GM10248 (cell line): ENCODE measurements at places on chromosomes 1 and 21.

DNA sequence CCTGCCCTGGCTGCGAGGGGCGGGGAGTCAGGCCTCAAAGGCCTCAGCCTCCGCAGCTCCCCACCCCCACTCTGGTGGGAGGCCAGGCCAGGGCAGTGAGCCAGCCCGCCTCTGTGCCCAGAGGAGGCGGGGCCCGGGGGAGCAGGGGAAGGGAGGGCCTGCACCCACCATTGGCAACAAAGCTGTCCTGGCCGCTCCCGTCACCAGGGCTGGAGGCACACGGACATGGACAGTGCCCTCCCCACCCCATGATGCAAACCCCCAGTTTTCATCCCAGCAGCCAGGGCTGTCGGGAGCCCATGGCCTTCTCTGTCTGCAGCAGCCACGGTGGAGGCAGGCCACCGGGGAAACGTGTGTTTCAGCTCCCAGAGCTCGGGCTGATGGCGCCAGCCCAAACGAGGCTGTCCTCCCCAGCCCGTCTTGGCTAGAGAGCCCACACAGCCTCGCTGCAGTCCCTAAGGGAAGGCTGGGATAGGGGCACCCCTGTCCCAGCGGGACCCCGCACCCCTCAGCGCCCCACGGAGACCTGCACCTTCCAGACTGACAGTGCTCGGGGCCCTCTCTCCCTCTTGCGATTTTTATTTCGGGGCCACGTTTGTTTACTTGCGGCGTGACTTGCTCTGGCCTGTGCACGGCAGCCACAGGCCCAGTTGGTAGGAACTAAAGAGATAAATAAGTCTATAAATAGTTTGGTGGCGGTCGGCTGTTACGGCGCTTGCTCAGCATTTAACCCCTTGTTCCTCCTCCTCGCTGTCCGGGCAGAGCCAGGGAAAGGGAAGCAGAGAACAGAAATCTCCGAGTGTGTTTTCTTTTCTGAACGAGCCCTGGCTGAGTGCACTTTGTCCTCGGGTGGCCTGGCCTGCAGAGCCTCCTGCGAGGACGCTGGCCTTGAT, 101.8 kb downstream of the PRDM16 start:
- no peak for DNase-seq

DNA sequence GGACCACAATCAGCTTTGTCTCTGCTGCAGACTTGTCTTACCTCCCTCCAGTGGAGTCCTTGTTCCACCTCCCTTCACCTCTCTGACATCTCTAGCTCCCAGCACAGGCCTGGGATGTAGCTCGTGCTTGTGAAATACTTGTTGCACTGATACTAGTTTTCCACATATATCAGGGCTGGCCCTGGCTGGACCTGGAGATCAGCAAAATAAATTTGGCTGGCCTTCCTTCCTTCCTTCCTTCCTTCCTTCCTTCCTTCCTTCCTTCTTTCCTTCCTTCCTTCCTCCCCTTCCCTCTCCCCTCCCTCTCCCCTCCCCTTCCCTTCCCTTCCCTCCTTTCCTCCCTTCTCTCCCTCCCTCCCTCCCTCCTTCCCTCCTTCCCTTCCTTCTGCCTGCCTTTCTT, 196.5 kb downstream of the HIVEP3 start:
- DNase-seq = no peak

DNA sequence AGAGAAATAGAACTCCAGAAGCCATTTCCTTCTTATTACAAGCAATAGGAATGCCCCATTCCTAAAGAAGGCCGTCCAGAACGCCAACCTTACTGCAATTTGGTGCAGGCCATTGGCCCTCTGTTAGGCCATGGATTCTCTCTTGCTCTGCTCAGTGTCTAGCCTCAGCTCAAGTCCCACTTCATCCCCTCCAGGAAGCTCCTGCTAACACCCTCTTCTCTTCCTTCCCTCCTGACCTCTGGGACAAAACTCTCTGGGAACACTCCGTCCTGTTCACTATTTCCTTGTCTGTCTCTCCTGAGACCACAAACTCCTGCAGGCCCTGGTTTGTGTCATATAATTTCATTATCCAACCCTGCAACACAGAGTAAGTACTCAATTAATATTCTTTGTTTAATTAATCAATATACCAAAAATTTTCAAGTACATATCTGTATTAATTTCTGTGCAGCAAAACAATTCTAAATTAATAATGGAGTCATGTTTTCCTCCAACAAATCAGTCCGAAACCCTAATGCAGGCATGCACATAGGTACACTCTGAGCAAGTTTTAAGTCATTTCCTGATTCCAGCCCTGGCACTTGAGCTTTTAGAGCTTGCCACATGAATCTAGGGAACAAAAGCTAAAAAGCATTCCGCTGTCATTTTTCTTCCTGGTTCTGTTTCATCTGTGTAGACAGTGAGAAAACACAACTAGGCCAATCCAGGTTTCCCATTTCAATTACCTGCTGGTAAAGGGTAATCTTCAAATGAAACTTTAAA, 245.3 kb downstream of the SETD4 start:
- DNase-seq = no peak

DNA sequence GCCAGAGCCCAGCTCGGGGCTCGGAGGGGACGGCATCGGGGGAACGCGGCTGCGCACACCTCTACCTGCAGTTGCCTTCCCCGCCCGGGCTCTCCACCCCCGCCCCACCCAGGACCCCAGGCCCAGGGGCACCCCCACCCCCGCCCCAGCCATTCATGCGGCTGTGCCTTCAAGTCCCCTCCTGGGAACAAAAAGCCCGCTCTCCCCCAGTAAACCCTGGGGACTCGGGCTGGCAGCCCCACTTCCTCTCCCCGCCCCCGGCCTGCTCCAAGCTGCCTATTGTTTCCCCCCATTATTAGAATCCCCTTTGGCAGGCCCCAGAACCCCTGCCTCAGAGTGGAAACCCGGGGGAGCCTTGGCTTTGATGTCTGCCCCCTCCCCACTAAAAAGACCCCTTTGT, 18.0 kb downstream of the MEGF6 start:
- DNase-seq = no peak

GRCh38 chr1:171127099-171127498, 36.4 kb downstream of the FMO3 start:
- no peak for DNase-seq

DNA sequence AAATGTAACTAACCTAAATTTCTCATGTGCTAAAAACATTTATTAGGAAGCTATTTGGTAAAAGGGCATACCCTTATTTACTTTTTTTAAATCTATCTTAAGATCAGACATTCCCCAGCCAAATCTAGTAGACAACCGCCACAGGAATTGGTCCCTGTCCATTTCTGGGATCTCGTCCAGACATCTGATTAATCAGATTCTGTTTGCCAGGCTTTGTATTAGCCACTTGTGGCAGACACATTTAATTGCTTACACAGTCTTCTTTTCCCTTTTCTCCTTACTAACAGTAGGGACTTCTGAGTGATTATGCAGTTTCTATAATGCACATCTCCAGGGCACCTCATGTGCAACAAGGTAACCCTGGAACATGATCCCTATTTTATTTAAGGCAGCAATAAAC, 449.0 kb upstream of the RGS18 start:
- no peak for DNase-seq

- DNase-seq = no peak
These were observed 15.1 kb downstream of the FALEC start for GRCh38 chr1:150530491-150531159.

DNA sequence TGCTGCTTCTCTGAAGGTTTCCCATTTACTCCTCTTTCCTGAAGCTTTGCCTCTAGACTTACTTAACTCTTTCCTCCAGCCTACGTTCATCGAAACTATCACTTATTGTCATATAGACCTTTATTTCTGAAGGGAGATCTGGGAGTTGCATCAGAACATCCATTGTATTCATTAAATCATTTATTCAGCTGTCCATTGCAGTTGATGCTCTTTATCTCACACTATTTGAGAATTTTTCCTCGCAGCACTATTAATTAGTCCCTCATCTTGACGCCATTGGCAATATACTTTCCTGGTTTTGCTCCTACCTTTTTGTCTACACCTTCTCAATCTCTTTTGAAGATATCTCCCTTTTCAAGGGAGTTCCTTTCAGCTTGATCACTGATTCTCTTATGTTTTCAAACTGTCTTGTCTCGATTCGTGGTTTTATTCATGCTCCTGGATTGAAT, 757 bp upstream of the LRIF1 start:
- no peak for DNase-seq

DNA sequence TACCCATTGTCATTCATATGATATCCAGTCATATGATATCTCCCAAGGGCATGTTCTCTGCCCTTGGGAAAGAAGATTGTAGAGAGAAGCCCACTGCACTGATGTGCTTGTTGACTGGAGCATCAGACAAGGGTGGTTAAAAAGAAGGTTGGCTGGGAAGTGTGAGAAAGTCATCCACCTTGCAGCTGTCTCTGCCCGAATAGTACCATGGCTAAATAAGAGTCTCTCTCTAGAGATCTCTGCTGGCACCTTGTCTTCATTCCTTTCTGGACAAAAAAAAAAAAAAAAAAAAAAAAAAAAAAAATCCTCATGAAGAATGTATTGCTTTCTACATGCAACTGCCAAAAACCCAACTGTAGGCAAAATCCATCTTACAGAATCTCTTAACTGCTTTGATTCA, 349.7 kb upstream of the ESRRG start:
- DNase-seq = no peak

- peak; percentile 53 for DNase-seq
These were observed 177.7 kb upstream of the HP1BP3 start for GRCh38 chr1:20964540-20965484.

GRCh38 chr1:78005755-78006154, 1.0 kb downstream of the DNAJB4 start:
- DNase-seq = no peak

GRCh38 chr1:227167276-227168101, 150.8 kb downstream of the CDC42BPA start:
- DNase-seq = no peak

DNA sequence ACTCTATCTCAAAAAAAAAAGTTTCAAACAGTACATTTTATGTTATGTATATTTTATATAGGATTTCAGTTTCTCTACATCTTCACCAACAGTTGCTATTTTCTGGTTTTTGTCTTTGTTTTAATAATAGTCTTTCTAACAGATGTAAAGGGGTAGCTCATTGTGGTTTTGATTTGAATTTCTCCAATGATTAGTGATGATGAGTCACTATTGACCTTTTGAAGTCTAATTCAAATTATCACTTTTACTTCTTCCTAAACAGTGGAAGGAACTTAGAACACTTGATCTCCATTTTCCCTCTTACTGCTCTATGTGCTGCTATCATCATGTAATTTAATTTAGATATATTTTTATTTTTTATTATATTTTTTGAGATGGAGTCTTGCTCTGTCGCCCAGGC, 31.7 kb upstream of the SHCBP1L start:
- DNase-seq = no peak

DNA sequence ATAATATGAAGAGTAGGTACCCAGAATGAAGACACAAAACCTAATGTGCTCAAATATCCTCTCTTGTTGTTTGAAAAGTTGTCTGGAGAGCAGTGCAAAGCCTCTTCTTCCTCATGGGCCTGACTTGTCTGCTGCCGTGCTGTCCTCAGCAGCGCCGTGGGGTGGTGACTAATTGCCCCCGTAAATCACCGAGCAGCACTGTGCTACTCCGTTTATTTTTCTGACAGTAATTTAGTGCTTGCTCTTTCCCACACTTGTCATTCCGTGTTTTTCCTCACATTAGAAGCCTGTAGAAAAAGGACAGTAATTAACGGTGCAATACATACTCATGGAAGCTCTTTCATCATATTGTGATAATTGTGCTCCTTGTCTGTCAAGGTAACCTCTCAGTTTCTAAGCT, 114.8 kb upstream of the BARHL2 start:
- DNase-seq = no peak

DNA sequence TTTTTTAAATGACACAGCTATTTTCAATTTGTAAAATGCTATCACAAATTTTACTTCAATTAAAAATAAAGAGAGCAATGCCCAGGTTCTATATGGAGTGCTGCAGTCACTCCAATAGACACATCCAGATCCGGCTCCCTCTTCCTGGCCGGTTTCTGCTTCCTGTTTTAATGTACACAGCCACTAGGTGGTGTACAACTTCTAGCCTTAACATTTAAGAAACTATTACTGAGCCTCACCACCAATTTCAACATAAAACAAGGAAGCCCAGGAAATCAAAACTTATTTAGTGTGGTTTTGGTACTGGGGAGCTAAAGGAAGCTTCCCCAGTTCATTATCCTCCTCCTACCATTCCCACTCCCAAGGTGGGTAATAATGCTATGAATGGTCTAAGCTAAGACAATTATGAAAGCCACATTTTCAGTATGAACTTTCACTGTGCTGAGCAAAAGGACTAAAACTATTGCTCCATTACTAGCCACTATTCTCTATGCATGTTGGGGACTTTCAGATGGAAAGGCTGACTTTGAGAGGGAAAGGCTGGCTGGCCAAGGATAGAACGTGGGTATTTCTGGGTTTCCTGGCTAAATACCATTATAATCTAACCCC, 25.5 kb upstream of the MTMR11 start:
- peak; percentile 61 for DNase-seq

DNA sequence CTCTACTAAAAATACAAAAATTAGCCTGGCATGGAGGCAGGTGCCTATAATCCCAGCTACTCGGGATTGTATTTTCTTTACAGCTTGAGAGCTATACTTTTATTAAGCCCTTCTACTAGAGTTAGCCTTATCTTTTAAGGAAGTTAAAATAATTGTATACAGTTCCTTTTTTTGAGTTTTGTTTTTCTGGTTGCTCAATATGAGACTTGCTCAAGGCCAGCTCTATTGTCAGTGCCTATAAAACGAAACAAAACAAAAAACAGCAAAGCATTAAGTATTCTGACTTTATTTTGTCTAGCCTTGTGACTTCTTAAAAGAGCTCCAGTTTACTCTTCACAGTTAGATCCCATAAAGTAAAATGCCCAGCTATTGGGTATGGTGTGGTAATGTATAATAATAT, 17.2 kb downstream of the PKN2 start:
- peak; percentile 39 for DNase-seq

GRCh38 chr1:246445503-246445902, 61.6 kb downstream of the SMYD3 start:
- no peak for DNase-seq

GRCh38 chr1:115242543-115242942, 95.5 kb downstream of the NGF start:
- no peak for DNase-seq

DNA sequence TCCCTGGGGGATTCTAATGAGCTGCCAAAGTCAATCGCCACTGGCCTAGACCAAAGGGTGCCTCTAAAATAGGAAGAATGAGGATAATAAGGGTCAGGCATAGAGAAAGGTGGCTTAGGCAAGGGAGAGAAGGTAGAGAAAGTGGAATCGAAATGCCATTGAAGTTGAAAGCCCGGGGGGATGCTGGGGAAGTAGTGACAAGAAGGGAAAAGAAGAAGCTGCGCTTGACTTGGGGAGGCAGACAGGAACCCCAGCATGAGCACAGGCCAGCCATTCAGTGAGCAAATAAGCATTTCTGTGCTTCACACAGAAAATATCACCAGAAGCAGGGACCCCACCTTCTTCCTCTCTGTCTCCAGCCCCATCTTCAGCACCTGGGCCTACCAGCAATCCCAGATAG, 1.5 kb downstream of the CD2 start:
- no peak for DNase-seq

GRCh38 chr1:32533792-32534327, 5.4 kb upstream of the ZBTB8A start:
- no peak for DNase-seq

DNA sequence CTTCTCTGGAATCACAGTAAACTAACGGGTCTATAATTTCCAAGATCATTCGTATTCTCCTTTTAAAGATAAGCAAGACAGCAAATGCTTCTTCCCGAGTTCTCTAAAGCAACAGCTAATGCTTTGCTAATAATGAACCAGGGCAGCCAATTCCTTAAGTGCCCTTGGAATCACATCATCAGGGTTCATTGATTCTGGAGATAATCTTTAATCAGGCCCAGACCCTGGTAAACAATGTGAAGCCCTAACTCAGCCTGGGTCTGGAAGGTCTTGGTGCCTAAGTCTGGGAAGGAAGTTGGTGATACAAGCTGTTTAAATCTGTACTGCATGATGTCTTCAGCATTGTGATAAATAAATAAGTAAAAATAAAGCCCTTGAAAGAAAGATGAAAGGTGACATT, 18.4 kb downstream of the ERI3 start:
- DNase-seq = no peak
